Upper lobe of right lung (tissue), 1 donor: ENCODE measurements at places on chromosomes 3 and 15.

GRCh38 chr3:42729404-42730145 lies 27.0 kb upstream of the HHATL start:
- no peaks in the 10 kb centered on the region for H3K36me3 ChIP-seq
- no peaks in the 10 kb centered on the region for H3K4me1 ChIP-seq
- H3K27ac ChIP-seq, result no peak overlapping the region
- peak; percentile 30 for DNase-seq

DNA sequence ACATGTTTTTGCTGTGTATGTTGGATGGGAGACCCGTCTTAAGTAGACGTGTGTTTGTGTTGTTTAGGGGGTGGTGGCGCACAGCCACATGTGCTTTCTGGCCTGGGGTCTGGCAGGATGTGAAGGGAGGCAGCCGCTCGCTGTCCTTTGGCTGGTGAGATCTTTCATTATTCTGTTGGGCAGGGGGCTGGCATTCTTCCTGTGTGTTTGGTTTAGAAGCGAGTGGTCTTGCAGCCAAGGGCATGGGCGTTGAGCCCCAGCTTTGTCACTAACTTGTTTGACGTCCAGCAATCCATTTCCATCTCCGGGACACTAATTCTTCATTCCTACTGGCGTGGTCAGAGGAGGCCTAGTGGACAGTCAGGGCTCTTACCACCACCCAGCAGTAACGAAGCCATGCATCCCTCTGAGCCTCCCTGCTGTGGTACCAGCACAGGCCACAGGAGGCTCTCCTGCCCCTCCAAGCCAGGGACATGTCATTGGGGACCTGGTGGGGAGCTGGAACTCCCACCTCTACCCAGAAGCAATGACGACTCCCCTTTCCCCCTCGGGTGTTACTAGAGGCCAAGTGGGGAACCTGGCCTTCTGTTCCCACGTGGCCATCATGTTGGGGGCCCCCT lies 10.7 kb downstream of the THSD4 start:
- H3K27ac ChIP-seq, result no peak overlapping the region
- no peak for DNase-seq
- H3K4me1 ChIP-seq, result no peaks in the 10 kb centered on the region
- no peaks in the 10 kb centered on the region for H3K27me3 ChIP-seq
- no peak overlapping the region for H3K4me3 ChIP-seq
- H3K36me3 ChIP-seq, result no peaks in the 10 kb centered on the region

DNA sequence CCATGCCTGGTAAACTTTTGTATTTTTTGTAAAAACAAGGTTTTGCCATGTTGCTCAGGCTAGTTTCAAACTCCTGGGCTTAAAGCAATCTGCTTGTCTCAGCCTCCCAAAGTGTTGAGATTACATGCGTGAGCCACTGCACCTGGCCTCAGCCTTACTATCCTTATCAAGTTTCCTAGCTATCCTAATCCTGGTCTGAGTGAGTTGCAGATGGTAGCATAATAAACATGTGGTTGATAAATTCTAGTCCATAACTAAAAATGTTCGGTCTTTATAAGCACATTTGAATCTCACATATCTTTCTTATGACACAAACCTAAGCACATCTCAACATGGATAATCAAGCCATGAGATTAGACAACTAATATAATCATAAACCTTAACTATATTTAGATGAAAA lies 18.5 kb downstream of the NPHP3 start:
- no peak overlapping the region for H3K27ac ChIP-seq
- H3K36me3 ChIP-seq, result peaks cover 99% of the 10 kb centered on the region
- DNase-seq, result no peak

- no peaks in the 10 kb centered on the region for H3K4me1 ChIP-seq
- no peak overlapping the region for H3K27ac ChIP-seq
- no peaks in the 10 kb centered on the region for H3K27me3 ChIP-seq
- H3K4me3 ChIP-seq, result no peak overlapping the region
- DNase-seq, result no peak
Measured at GRCh38 chr15:46177219-46177618, 542.4 kb downstream of the SQOR start.
